ENCODE measurements at places on chromosomes 4 and X.

- DNase-seq = no peak
Observed at GRCh38 chr4:92433272-92433758, 129.5 kb downstream of the GRID2 start.

GRCh38 chr4:173218411-173219125 is 50.0 kb downstream of the GALNT7 start:
- no peak for DNase-seq

DNA sequence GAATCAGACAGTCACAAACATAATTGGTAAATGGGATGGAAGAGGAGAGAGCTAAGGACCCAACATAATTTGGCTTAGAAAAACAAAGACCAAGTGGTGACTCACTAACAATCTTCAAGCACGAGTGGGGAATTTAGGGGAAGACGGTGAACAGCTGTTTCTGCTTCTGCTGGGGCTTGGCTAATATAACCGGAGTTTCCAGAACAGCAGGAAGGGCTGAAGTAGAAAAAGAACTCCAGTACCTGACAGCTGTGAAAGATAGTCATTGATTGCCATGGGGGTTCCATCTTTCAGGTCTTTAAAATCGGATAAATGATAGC is 290.9 kb upstream of the LDB2 start:
- no peak for DNase-seq

DNA sequence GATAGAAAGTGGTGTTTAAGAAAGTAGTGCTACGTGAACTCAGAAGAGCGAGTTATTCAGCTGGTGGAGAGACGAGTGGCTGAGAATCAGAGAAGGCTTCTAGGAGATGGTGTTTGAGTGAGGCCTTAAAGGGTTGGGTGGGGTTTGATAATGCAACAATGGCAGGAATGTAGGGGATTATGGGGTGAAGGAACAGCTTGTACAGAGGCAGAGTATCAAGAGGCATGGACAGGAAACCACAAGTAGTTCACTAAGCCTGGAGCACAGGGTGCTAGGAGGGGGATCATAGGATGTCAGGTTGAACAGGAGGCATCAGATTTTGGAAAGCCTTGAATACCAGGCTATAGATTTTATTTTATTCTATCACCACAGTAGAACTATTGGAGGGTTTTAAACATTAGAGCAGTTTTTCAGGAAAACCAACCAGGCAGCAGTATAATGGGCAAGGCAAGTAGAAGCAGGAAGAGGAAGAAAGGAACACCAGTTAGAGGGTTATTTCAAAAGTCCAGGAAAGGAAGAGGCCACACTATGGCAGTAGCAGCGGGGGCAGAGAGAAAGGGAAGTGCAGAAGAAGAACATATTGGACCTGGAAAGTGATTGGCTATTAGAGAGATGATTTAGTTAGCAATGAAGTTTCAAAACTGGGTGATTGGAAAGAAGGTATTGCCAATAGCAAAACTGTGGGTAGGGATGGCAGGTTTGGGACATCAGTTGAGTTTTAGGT is 99.2 kb downstream of the DOCK11 start:
- DNase-seq = no peak

Measured in NCI-H1092 (cell line).